Heart left ventricle (tissue), 16 donors: ENCODE measurements at places on chromosomes 4 and X. TPM values are rescaled to one million over a fixed set of nuclear protein-coding genes. Genes with fewer than 3 reads are reported as not detected.

GRCh38 chr4:122814426-122814825, 12.2 kb upstream of the FGF2 start:
- no peak for DNase-seq

DNA sequence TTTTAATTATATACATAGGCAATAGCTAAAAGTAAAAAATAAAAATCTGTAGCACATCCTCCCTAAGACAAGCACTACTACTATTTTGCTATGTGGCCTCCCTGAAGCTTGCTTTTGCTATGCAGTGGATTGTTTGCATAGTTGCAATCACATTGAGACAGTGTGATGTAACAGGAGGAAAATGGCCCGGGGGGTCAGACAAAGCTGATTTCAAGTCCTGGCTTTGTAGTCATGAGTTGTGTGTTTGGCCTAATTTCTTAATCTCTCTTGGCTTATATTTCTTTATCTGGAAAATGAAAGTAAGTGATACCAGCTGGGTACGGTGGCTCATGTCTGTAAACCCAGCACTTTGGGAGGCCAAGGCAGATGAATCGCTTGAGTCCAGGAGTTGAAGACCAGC, 166.6 kb downstream of the LHFPL1 start:
- no peak for DNase-seq

GRCh38 chr4:38002451-38003071, 42.4 kb downstream of the PTTG2 start:
- no peak for DNase-seq

DNA sequence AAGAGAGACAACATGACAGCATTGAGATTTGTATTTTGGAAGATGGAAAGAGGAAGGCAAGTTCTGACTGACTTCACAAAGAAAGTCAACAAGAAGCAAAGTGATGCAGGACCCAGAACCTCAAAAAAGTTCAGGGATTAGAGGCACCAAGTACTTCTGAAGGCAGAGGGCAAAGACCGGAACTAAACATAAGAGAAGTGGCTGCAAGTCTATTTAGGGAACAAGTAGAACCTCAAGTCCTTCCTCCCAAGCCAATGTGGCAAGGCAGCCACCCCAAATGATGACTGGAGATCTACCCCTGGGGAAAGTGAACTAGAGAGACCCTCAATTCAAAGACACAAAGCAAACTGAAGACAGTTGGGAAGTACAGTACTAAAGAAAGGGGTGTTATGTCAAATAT, 46.6 kb downstream of the SLC39A8 start:
- no peak for DNase-seq

DNA sequence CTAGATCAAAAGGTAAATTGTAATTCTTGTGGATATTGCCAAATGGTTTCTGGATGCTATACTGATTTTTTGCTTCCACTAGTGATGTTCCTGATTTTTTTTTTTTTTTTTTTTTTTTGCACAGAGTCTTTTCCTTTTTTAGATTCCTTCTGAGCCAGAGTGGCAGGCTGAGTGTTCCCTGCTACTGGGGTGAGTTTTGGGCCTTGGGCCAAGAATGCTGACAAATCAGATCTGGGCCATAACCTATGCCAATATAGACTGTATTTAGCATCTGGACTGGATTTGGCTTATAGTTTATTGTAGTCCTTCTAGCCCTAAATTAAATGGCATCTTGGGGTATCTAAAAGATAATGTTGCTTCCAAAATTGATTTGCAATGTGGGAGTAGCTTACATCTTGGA, 52.8 kb downstream of the REPS2 start:
- no peak for DNase-seq

GRCh38 chr4:118845552-118846050, 9.7 kb upstream of the SEC24D start:
- DNase-seq: no peak

GRCh38 chrX:151793886-151794285, 59.3 kb downstream of the CNGA2 start:
- DNase-seq: no peak

DNA sequence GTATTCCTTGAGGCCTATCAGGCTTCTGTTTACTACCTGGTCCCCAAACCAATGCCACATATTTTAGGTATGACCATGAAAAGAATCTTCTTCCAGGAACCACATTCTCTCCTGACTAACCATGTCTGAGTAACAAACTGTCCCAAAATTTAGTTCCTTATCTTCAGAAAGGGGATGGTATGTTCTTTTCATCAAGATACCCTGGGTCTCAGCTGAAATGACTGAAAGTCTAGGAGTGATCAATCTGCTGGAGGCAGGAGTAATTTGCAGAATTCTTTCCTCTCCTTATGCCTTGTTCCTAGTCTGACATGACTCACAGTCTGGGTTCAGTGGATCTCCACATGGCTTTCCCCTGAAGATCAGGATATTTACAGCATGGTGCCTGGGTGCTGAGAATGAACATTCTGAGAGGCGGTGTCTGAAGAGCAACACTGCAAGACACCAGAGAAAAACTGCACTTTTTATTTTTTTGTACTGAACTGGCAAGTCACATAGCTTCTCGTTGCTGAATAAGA, 665.5 kb downstream of the TLL1 start:
- no peak for DNase-seq

DNA sequence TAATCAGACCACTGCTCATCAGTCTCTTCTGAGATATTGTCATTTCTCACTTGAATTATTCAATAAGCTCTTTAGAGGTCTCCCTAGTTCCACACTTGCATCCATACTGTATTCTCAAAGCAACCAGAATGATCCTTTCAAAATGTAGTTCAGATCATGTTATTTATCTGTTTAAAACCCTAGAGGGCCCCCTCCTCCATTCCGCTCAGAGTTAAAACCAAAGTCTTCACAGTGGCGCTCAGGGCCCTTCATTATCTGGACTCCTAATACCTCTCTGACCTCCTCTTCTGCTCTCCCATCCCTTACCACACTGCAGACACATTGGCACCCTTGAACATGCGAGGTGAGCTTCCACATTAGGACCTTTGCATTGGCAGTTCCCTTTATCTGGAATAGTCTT, 32.7 kb upstream of the HPGDS start:
- DNase-seq: no peak

- DNase-seq: no peak
Measured at GRCh38 chr4:91198951-91199350, 1071.8 kb downstream of the CCSER1 start.

GRCh38 chr4:167419468-167420140, 185.3 kb upstream of the SPOCK3 start:
- no peak for DNase-seq

DNA sequence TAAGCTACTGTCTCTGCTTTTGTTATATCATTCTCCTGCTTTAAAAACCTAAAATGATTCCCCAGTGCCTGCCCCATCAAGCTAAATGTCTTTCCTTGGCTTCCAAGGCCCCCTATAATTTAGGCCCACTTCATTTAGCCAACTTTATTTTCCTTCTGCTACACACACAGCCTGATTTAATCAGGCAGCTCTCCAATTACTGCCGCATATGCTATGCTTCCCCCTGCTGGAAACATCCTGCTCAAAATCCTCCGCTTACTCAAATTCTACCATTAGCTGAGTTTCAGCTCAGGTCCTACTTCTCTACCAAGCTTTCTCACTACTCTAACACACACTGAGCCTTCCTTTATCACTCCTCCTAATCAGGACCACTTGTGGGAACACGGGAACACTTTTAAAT, 17.0 kb downstream of the LAMP2 start:
- DNase-seq: no peak

- DNase-seq: no peak
Measured at GRCh38 chr4:117549524-117549923, 464.1 kb upstream of the TRAM1L1 start.

DNA sequence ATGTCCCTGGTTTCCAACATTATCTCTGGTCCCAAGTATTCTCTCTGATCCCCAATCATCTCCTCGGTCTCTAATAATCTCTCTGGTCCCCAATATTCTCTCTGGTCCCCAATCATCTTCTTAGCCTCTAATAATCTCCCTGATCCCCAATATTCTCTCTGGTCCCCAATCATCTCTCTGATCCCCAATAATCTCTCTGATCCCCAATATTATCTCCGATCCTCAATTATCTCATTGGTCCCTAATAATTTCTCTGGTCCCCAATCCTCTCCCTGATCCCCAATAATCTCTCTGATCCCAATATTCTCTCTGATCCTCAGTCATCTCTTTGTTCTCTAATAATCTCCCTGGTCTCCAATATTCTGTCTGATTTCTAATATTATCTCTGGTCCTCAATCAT, 16.6 kb downstream of the P2RY8 start:
- DNase-seq: no peak

- no peak for DNase-seq
Measured at GRCh38 chr4:126937846-126938422, 694.8 kb upstream of the INTU start.

- no peak for DNase-seq
Measured at GRCh38 chr4:6198278-6198677, 2.1 kb downstream of the JAKMIP1 start.

- no peak for DNase-seq
Measured at GRCh38 chr4:182894681-182895275, 22.4 kb downstream of the DCTD start.

- no peak for DNase-seq
Measured at GRCh38 chr4:8578717-8579116, 1.5 kb upstream of the GPR78 start.

- no peak for DNase-seq
Measured at GRCh38 chrX:23888887-23889501, 18.7 kb downstream of the APOO start.

- no peak for DNase-seq
Measured at GRCh38 chrX:924017-924416, 288.4 kb downstream of the CRLF2 start.

- DNase-seq: no peak
Measured at GRCh38 chrX:11352296-11352741, 59.1 kb downstream of the AMELX start.

- no peak for DNase-seq
Measured at GRCh38 chr4:86472377-86473019, 112.6 kb upstream of the MAPK10 start.

DNA sequence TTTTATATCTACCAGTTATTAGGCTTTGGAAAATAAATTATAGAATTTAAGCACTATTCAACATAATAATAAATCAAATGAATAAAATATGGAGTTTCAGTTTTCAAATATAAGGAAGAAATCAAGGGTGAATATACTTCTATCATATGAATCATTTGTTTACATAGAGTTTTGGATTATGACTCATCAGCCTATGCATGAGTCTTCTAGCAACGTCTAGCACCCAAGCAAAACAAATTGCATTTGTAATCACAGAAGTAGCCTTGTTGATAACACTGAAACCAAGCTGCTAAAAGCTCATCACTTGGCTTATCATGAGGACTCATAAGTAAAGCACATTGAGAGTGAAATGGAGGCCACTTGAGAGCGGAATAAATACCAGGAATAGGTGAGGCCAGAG, 434.6 kb downstream of the PCDH11X start:
- DNase-seq: no peak

GRCh38 chr4:89357340-89357739, 49.7 kb upstream of the GPRIN3 start:
- DNase-seq: no peak

GRCh38 chrX:45758738-45759397, 558.2 kb upstream of the DIPK2B start:
- DNase-seq: no peak

The XPNPEP2 gene
- 0.55 TPM for polyA plus RNA-seq

The AFF2 gene
- 0.01 TPM for polyA plus RNA-seq

The PRRG3 gene
- polyA plus RNA-seq: 0.61 TPM

The HMGN5 gene
- polyA plus RNA-seq: 2.8 TPM

The BBS12 gene
- 8.7 TPM for polyA plus RNA-seq

The PPARGC1A gene
- 25.6 TPM for polyA plus RNA-seq

The TMPRSS11A gene
- not detected for polyA plus RNA-seq

The PABPC4L gene
- polyA plus RNA-seq: 0.54 TPM

The KIAA1210 gene
- not detected for polyA plus RNA-seq

The EXOC1 gene
- polyA plus RNA-seq: 11.0 TPM

The RFC1 gene
- 19.9 TPM for polyA plus RNA-seq

The CT45A10 gene
- polyA plus RNA-seq: not detected

The CISD2 gene
- 35.8 TPM for polyA plus RNA-seq

The SLC10A6 gene
- polyA plus RNA-seq: 0.35 TPM
